ENCODE measurements at places on chromosomes 13 and 19.

- no peak for DNase-seq
Observed at GRCh38 chr19:11268783-11269267, 6.5 kb upstream of the DOCK6 start.

DNA sequence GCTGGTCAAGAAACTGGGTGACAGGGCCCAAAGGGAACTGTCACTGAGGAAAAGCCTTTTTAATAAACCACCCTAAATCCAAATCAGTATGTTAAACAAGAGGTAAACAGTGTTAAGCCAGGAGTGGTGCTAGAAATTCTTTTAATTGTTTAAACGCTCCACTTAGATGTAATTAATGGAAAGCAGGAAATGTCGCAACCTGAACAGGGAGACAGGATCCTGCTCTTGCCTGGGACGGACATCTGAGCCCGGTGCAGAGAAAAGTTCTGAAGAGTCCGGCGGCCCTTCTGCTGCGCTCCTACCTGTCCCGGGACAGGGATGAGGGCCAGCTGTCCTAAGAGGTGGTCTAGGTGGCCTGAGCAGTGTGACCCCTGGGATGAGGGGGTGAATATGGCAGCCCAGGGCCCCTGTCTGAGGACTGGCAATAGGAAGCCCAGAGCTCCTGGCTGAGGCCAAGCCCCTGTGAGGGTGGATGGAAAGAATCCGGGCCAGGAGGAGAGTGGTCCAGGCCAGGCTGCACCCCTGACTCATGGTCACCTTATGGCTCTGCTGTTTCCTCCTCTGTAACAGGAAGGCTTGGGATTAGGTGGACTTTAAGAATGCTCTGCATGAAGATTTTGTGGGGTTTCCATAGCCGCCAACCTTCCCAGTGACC is 112.8 kb upstream of the GJB6 start:
- no peak for DNase-seq

DNA sequence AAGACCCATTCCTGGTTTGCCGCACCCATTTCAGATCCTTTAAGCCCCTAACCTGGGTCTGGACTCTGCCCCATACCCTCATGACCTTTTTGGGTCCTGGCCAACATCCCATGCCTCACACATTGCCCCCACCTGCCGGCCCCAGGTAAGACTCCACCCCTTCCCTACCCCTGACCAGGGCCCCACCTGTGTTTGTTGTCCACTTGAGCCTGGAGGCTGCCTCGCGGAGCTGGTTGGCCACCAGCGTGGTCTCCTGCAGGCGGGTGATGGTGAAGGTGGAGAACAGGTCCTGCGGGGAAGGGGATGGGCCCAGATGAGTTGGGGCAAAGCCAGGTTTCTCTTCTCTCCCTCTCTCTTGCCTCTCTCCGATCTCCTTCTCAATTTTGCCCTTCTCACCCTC is 19.5 kb downstream of the MAN2B1 start:
- no peak for DNase-seq

- DNase-seq, result no peak
Observed at GRCh38 chr13:37608750-37609339, 10.3 kb upstream of the POSTN start.

DNA sequence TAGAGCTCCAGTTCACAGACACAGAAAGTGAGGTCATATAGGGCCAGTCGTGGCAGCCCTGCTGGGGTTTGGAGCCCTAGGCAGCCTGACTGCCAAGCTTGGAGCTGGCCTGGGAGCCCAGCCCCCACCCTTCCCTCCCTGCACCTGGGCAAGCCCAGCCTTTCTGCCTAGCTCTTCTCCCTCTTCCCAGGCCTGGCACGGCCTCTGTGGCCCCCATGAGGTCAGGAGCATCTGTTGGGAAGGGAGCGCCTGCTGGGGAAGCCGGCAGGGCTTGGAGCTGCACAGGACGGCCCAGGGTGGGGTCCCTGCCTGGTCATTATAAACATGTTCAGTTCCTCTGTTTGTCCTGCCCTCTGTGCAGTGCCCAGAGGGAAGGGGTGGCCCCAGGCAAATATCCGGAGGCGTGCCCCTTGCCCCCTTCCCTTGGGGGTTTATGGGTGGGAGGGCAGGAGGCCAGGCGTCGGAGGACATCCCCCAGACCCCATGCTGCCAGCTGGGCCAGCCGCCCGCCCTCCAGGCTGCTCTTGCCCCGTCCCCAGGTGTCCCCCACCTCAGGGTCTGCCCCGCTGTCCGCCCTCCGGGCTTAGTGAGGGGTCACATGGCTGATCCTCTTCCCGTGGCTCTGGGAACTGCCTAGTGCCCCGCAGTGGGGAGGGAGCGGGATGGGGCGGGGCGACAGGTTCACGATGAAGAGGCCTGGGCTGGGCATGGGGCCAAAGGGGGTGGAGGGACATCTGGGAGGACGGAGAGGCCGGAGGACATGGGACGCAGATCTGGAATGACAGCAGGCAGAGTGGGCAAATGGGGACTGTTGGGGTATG is 30.0 kb upstream of the NCCRP1 start:
- DNase-seq, result no peak

DNA sequence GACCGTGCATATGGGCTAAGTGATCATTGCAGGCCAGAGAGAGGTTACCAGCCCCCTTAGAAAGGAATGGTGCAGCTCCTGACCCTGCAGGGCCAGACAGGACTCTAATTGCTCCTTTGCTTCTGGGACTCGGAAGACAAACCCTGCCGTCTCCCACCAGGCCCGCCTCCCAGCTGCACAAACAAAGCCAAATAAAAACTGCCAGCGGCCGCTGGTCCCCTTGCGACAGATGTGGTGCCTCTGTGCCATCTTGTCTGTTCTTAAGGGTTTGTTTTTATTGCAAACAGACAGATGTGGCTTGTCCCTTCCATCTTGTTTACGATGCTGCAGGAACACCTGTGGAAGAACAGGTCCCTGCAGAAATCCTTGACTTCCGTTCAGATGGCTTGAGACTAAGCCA is 434.4 kb upstream of the TSHZ3 start:
- no peak for DNase-seq

GRCh38 chr13:98582947-98583346 is 6.0 kb upstream of the STK24 start:
- DNase-seq, result no peak

- DNase-seq, result no peak
Observed at GRCh38 chr13:36986462-36987240, 12.5 kb downstream of the ALG5 start.

- DNase-seq, result no peak
Observed at GRCh38 chr13:112774448-112774792, 84.6 kb downstream of the ATP11A start.

- DNase-seq, result no peak
Observed at GRCh38 chr19:6287269-6287885, 7.6 kb upstream of the MLLT1 start.

DNA sequence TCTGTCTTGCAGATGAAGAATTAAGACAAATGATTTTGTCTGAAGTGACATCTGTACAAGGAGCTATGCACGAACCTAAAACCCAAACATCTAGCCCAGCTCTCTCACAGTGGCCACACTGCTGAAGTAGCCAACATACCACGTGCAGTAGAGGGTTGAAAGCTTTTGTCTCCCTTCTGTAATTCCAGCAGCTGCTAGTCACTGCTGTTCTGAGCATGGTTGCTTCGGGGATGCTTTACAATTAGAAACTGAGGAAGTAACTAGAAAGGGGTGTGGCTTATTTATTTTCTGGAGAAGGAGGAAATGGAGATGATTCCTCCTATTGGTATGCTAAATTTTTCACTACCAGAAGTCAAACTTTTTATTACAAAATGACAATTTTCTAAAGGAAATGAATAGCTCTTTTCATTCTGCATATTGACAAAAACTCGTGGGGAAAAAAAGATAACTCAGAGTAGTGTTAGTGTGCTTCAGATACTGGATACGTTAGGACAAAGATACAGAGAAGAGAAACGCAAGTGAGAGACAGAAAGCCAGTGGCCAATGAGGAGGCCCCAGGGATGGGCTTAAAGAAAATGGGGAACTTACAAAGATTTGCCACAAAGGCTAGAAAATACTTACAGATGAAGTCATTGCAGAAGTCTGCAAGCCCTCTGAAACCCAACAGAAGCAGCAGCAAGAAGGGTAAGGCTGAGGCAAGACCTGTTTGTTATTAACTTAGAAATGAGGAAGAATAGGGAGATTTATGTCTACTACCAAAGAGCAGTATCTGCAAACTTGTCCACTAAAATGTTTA is 192.7 kb upstream of the MIR17HG start:
- DNase-seq, result no peak

GRCh38 chr19:17421942-17422341 is 2.1 kb downstream of the MVB12A start:
- no peak for DNase-seq

- no peak for DNase-seq
Observed at GRCh38 chr19:5046339-5047039, 77.6 kb downstream of the KDM4B start.

DNA sequence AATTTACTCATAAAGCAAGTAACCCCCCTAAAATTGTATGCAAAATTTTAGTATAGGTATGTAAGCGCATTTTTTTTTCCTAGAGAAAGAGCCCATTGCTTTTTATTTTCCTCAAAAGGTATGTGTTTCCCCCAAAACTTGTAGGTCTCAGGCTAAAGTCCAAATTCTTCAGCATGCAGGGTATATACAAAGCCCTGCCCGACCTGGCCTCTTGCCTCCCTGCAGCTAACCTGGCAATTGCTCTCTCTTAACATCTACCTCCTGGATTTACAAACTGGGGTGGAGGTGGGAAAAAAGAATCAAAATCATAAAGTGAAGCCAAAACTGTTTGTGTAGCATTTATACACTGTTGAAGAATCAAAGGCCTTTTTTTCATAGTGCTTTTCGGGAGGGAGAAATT is 107.8 kb downstream of the KCNRG start:
- no peak for DNase-seq

DNA sequence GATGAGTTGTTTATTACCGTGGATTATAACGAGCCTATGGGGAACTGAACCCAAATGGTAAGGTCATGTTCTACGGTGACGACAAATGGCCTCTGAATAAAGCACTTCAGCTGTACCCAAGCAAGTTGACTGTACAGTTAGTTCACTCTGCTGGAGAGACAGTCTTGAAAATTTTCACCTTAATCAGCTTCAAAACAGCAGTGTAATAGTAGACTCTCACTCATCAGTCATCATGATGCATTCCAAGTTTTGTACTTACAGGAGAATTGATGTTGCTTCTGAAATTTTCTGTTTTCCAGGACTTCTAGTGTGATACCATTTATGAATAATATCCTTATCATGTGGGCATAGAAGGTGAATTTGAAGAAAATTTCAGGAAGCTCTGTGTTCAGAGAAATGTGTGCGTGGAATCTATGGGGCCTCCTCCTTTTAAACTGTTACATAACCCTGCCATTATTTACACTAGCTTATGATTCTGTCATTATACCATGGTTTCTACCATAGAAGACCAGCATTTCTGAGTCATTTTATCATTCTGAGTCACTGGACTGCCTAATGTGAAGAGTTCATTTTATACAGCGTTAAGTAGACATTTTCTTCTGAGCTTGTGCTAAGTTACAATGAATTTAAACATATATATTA is 96.9 kb downstream of the WDFY2 start:
- no peak for DNase-seq

DNA sequence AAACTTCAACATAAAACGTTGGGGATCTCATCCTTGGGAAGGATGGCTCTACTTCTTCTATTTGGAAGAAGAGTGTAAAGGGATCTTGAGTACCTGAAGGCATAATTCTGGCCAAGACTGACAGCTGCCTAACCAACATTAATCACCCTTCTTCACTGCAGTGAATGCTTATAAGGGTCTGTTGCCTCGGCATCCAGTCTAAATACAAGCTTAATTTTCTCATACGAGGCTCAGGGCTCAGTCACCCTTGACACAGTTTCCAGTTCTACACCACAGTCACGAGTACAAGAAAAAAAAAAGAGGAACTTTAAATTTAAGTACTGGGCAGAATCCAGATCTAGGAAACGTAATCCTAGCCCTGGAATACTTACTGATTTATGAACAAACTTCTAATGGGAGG is 9.0 kb downstream of the FPR3 start:
- DNase-seq, result no peak

GRCh38 chr13:42176294-42176693 is 95.7 kb upstream of the AKAP11 start:
- DNase-seq, result no peak

DNA sequence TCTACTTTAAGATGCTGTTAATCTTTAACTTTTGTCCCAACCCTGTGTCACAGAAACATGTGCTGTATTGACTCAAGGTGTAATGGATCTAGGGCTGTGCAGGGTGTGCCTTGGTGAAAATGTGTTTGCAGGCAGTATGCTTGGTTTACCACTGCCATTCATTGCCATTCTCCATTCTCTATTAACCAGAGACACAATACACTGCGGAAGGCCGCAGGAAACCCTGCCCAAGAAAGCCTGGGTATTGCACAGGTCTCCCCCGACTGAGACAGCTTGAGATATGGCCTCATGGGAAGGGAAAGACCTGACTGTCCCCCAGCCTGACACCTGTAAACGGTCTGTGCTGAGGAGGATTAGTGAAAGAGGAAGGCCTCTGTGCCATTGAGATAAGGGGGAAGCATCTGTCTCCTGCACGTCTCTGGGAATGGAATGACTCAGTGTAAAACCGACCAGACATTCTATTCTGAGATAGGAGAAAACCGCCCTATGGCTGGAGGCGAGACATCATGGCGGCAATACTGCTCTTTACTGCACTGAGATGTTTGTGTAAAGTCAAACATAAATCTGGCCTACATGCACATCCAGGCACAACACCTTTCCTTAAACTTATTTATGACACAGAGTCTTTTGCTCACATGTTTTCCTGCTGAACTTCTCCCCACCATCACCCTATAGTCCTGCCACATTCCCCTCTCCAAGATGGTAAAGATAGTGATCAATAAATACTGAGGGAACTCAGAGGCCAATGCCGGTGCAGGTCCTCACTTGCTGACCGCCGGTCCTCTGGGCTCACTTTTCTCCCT is 13.1 kb upstream of the ZNF888 start:
- DNase-seq, result no peak

- no peak for DNase-seq
Observed at GRCh38 chr13:36476661-36477060, 44.4 kb downstream of the CCNA1 start.

GRCh38 chr13:110884517-110884916 is 30.4 kb downstream of the ANKRD10 start:
- DNase-seq, result no peak

DNA sequence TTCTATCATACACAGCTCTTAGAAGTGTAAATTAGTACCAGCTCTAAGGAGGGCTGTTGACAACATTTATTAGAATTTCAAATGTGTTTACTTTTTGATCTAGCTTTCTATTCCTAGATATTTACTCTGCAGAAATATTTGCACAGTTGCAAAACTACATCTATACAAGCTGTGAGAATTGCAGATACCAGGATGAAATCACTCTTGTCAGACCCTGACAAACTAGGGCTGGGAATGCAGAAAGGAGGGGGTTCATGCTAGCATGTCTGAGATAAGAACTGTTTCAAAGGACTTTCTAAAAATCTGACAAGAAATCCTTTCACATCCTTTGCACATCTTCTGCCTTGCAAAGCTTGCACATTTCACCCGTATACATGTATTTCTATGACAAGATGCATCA is 11.8 kb upstream of the PABPC3 start:
- no peak for DNase-seq

GRCh38 chr19:6861683-6862286 is 25.6 kb upstream of the ADGRE1 start:
- DNase-seq, result no peak

- DNase-seq, result no peak
Observed at GRCh38 chr13:89627996-89628395, 1719.5 kb upstream of the MIR17HG start.

- no peak for DNase-seq
Observed at GRCh38 chr19:33252971-33253370, 27.3 kb upstream of the SLC7A10 start.

GRCh38 chr19:58395979-58396627 is 647 bp downstream of the RNF225 start:
- no peak for DNase-seq

Measured in stimulated activated CD4-positive, alpha-beta T cell treated with anti-CD3 and anti-CD28 coated beads, Interleukin-1b, Interleukin-23, amount 100 ng/mL, for 4 hours (primary cell).